ENCODE measurements at places on chromosomes 7 and 10. TPM values are rescaled to one million over a fixed set of nuclear protein-coding genes. Genes with fewer than 3 reads are reported as not detected.

The CRHR2 gene
- total RNA-seq = not detected

The DYNC1I1 gene
- 0.17 TPM for total RNA-seq

The PHYHIPL gene
- total RNA-seq = not detected

The C7orf33 gene
- total RNA-seq = not detected

The FOXI2 gene
- not detected for total RNA-seq

The SFTPD gene
- not detected for total RNA-seq

The NKX1-2 gene
- total RNA-seq = not detected

The SAMD9L gene
- 15.7 TPM for total RNA-seq

The RNF133 gene
- total RNA-seq = 0.50 TPM

The OIT3 gene
- total RNA-seq = under 0.01 TPM

The LIPJ gene
- 0.26 TPM for total RNA-seq

The PPP1R9A gene
- total RNA-seq = 3.3 TPM

The MASTL gene
- total RNA-seq = 6.4 TPM

The GPR15LG gene
- total RNA-seq = not detected

The FGFBP3 gene
- 0.50 TPM for total RNA-seq

The CTAGE8 gene
- total RNA-seq = 0.83 TPM

The SFTPA2 gene
- not detected for total RNA-seq

The KLF6 gene
- total RNA-seq = 96.1 TPM

The ANKRD1 gene
- total RNA-seq = under 0.01 TPM

The MSMB gene
- not detected for total RNA-seq

The ERV3-1 gene
- total RNA-seq = 8.8 TPM

The HHEX gene
- total RNA-seq = 3.5 TPM

The FAM25C gene
- total RNA-seq = not detected

The GPR26 gene
- total RNA-seq = not detected

The ADAM8 gene
- 2.0 TPM for total RNA-seq

The PNLIPRP3 gene
- not detected for total RNA-seq

The ANKRD61 gene
- total RNA-seq = 0.26 TPM

The NPSR1 gene
- total RNA-seq = not detected

The ZCCHC24 gene
- total RNA-seq = 44.4 TPM

The C10orf143 gene
- 2.0 TPM for total RNA-seq

The UBTD1 gene
- 22.0 TPM for total RNA-seq

The ST8SIA6 gene
- 0.26 TPM for total RNA-seq

The GPER1 gene
- 1.5 TPM for total RNA-seq

All from fibroblast of lung (primary cell).